ENCODE measurements at places on chromosomes 2 and 18.

- DNase-seq = no peak
Measured at GRCh38 chr2:109345653-109346480, 216.9 kb downstream of the SH3RF3 start.

GRCh38 chr2:219775506-219775905, 148.1 kb downstream of the SLC4A3 start:
- no peak for DNase-seq

DNA sequence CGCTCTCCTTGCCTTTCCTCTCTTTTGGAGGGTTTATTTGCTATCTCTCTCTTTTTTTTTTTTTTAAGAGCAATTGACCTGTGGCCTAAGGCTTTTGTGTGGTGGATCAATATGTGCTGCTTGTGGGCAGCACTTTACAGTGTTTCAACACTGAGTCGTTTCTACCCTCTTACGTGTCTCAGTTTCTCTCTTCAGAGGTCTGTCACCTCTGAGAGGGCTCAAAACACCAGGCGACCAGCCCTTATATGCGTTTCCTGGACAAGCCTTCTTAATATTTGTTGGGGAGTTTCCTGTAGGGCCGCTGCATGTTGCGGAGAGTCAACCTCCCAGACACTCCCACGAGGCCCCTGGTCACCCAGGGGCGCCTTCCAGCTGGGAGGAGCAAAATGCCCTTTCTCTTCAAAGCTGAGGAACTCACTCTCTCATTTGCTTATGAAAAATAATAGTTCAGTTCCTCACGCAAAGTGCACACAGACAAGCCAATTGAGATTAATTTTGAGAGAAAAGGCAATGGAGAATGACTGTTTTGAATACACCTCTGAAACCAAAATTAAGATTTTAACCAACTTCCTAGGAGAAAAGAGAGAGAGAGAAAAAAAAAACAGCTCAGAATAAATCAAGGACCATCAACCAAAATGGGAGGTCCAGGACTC, 96.3 kb upstream of the B3GNT2 start:
- no peak for DNase-seq

DNA sequence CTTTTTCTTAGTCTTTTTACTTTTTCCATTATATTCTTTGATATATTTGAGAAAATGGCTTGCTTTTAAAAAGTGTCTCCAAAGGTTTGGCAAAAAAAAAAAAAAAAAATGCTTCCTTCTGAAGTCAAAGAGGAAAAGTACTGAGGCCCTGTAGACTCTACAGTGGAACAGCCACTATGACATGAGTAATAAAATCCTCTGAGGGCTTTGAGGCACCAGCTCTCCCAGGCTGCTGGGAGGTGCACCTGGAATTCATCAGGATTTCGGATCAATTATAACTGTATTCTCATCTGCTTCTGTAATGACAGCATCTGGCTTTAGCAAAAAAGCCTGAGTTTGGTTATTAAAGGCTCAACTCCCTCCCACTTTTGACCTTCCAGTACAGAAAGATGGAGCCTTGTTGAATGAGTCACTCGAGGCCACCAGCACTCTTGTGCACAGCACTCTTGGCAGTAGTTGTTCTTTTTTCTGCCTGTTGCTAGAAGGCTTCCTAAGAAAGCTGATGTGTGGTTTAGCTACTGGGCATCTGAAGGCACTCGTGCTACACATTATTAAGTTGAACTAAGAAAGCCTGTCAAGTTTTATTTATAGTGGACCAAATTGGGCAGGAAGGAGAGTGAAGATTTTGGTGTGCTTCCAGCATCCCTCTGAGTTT, 131.3 kb downstream of the PRPF40A start:
- DNase-seq = no peak

DNA sequence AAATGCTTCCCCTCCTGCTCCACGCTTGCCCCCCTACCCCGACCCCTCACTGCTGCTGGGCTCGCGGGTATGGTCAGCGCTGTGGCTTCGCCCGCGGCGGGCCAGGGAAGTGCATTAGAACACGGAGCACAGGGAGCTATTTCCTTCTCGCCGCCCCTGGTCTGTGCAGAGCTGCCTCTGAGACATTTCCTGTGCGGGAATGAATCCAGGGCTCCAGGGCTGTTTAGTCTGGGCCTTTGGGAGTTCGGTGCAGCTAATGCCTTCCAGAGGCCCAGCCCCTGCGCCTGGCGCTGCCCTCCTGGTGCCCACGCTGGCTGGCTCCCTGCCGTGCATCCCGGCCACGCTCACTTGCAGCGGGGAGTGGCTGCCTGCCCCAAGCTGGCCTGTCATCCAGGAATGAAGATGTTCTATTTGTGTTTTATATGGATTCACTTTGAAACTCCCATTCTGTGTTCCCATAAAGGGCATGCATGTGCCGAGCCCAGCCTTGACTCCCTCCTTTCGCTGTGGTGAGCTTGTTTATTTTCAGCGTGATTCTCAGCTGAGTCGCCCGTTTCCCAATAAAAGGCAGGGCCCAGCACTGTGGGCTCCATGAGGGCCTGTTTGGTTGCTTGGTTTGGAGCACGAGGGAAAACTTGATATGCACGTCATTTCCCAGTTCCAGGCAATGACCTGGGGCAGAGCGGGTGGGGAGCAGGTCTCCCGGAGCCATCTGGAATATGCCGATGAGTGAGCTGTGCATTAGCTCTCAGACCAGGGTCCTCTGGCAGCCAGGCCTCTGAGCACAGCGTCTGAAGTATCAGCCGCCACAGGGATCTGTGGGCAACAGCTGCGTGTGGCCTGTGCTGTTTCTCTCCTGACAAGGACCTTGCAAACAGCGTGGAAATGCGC, 42.7 kb downstream of the SH3RF3 start:
- no peak for DNase-seq

- no peak for DNase-seq
Measured at GRCh38 chr2:136246086-136246669, 128.2 kb upstream of the CXCR4 start.

DNA sequence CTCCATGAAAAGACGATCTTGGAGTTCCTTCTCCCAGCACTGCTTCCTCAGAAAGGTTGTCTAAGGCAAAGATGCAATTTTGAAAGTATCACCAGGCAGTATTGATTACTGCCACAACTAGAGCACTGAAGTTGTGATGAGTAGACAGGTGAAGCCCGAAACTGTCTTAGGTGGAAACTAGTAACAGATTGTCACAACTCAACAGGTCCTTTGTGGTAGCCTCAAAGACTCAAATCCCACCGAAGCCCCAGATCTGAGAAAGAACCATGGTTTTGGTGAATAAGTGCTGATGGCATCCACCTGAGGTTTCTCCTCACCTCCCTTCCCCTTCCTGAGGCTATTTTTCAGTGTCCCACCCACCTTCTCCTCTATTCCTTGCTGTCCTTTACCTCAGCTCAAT, 248.0 kb downstream of the DSEL start:
- DNase-seq = no peak

DNA sequence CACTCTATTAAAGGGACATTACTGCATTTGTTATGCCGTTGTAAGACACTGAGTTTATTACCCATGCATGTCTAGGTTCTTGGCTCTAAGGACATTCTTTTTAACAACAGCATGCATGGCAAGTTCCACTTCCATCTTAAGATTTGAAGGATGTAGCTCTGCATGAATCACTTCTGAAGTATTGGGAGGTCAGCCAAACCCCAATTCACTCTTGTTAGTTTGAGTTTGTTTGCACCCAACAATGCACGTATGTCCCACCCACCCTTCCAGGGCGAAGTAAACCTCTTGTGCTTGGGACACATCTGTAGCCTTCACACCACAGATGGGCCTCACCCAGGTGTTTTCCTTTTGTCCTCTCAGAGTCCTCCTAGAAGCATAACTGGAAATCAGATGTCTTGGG, 5.6 kb upstream of the LAMA3 start:
- no peak for DNase-seq

- DNase-seq = no peak
Measured at GRCh38 chr18:51867767-51868166, 472.2 kb upstream of the DCC start.

DNA sequence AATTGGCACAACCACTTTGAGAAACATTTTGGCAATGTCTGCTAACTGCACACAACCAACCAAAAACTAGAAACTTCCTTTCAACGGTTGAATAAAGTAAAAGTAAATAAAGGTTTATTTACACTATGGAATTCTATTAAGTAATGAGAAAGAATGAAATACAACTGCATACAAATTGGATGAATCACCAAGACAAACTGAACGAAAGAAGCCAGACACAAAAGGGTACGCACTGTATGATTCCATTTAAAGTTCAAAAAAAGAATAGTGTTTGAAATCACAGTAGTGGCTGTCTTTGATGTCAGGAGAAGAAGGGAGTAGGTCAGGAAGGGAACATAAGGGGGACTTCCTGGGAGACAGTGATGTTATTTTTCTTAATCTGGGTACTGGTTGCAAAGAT, 46.5 kb upstream of the SULT1C3 start:
- DNase-seq = no peak

GRCh38 chr2:215758691-215759090, 254.7 kb downstream of the MREG start:
- DNase-seq = no peak

DNA sequence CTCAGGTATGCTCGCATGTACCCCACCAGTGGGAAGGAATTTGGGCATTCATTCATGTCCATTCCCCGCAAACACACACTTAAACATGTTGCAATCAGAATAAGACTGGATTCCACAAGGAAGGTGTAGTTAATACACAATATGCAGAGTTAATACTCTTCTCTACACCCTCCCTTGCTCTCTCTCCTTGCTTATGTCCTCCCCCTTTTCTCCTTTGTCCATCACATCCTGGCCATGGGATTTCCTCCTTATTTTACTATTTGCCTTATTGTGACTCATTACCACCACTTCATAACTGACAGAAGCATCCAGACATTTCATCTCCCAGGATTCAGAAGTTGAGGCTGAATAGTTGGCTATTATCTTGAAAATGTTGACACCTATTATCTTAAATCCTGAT, 473.8 kb upstream of the SPHKAP start:
- no peak for DNase-seq

GRCh38 chr2:79831961-79832360, 319.1 kb downstream of the CTNNA2 start:
- DNase-seq = no peak

DNA sequence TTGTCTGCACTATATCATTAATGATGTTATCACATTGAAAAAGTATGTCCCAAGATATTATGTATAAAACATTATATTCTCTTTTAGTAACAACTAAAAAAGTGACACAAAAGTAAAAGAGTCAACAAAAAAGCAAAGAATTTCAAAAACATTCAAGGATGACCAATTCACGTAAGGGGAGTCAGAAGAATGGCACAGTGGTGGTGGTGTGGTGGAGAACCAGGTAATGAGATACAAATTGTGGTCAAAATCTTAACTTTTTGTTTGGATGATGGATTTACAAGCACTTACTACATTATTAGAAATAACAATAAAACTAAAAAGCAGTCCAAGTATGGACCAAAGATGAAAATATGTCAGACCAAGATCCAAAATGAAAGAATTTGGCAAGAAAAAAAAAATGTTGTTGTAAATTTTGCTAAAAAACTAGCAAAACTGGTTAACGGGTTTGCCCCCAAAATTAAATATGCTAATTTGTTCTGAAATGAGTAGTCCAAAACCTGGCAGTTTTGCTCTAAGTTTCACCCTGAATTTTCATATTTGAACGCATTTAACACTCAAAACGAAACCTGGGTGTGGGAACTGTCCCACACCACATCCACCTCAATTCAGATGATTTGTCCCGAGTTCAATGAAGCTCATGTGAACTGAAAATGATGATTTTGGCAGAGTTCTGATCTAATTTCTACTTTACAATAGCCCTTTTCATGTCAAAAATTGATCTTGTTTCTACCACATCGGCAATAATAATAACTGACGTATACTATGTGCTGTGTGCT, 135.8 kb downstream of the IKZF2 start:
- DNase-seq = no peak

GRCh38 chr2:136125236-136125635, 7.3 kb upstream of the CXCR4 start:
- no peak for DNase-seq

- DNase-seq = no peak
Measured at GRCh38 chr2:67313536-67313935, 83.6 kb upstream of the ETAA1 start.

DNA sequence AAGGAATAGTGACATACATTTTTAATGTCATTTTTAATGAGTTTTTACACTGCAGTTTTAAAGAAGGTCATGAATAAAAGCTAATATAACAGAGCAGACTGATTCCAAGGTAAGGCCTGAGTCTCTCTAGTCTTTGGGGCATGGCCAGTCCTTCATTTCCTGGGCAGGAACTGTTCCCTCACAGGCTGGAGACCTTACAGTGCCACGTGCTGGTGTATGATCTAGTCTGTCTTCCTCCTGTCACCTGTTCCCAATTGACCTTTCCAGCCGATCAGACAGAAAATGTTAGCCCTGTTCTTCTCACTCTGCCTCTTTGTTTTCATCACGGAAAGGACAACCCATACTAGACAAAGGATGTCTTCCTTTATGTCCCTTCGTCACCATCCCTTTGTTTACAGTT, 33.6 kb downstream of the ZCCHC2 start:
- DNase-seq = no peak

DNA sequence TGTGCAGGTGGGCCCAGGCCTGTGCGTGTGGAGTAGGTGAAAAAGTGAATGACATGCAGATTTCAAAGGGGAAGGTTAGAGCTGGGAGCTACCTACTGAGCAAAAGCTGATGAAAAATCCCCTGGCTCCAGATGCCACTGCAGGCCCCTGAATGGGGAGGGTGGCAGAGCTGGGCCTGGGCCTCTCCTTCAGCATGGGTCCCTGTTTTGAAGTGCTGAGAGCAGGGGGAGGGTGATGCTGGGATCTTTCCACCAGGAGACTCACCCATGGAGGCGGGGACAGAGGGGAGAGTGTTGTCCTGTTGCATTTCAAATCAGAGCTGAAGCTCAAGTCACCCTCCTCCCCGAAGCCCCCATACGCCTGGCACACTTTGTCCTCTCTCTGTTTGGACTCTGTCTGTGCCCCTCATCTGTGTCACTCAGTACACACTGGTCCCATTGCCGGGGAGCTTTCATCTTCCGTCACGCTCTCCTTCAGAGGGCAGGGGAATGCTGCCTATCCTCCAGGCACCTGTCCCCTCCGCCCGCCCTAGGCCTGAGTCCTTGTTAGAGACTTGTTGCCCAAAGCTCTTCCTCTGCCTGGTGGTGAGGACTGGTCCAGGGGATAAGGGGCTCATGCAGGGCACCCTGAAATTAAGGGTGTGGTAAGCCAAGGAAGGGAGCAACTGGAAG, 206.6 kb downstream of the HAUS1 start:
- no peak for DNase-seq

DNA sequence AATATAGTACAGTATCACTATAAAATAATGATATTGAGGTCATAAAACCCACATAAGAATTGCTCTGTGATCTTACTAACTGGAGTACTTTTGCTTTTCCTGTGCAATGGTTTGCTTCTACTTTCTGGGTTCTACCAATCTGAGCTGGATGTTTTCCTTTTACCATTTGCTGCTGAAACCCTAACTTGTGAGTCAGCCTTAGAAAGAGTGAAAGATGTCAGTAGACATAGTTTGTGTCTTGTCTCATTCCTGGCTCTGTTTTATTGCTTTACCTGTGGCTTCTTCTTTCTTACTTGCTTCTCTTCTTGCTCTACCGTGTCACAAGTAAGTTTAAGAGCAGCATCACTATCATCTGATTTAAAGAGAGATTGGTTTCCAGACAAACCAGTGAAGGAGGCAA, 61.0 kb downstream of the MBD2 start:
- DNase-seq = no peak

- no peak for DNase-seq
Measured at GRCh38 chr2:45120546-45120945, 111.3 kb upstream of the SIX2 start.
